ENCODE measurements at places on chromosomes 12 and 14. TPM values are rescaled to one million over a fixed set of nuclear protein-coding genes. Genes with fewer than 3 reads are reported as not detected.

GRCh38 chr12:92002195-92002649 is 143.4 kb downstream of the BTG1 start:
- no peak for DNase-seq

- no peak for DNase-seq
These were observed 36.6 kb downstream of the NID2 start for GRCh38 chr14:52032204-52032801.

TSPAN9 gene
- 25.6 TPM for total RNA-seq

DNA sequence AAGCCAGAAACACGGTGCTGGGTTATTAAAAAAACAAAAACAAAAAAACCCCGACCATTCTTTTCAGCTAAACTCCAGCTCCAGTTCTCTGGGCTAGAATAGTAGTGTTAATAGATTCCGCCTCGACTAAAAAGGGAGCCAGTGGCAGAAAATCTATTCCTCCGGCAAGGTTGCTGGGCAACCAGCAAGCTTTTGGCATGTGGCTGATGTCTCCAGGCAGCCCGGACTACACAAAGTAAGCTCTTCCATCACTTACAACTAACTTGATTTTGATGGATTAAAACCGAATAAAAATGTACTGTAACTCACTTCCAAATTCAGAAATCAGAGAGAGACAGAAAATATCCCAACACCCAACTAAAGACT is 126.4 kb upstream of the FOXN3 start:
- peak; percentile 13 for DNase-seq
